Body of pancreas (tissue), 4 donors: ENCODE measurements at places on chromosomes 4 and X.

GRCh38 chrX:2665387-2666304, 25.4 kb upstream of the CD99 start:
- DNase-seq, result no peak

- DNase-seq, result peak; percentile 86
Observed at GRCh38 chr4:102620697-102621497, 119.7 kb downstream of the NFKB1 start.

- DNase-seq, result no peak
Observed at GRCh38 chr4:24668956-24669355, 84.6 kb upstream of the DHX15 start.

GRCh38 chrX:45537936-45538335, 337.3 kb upstream of the DIPK2B start:
- no peak for DNase-seq

- DNase-seq, result no peak
Observed at GRCh38 chr4:38180456-38180855, 220.3 kb downstream of the PTTG2 start.

DNA sequence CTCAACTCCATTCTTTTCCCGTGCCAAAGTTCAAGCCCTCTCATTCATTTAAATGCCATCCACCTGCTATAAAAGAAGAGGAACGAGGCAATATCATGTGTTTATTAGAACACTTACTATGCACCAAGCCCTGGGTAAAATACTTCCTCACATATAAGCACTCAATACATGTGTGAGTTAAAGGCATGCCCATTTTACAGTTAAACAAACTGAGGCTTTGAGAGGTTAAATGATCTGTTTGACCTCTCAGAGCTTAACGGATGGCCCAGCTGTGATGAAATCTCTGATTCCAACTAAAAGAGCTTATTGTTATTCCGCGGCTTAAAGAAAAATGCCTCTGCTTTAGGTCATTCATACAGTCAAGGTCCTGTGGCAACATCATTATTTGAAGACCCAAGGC, 124.3 kb downstream of the HS6ST2 start:
- DNase-seq, result no peak

- peak; percentile 59 for DNase-seq
Observed at GRCh38 chrX:150486011-150486410, 82.4 kb upstream of the MTM1 start.

- no peak for DNase-seq
Observed at GRCh38 chrX:15529165-15529564, 28.6 kb downstream of the BMX start.

DNA sequence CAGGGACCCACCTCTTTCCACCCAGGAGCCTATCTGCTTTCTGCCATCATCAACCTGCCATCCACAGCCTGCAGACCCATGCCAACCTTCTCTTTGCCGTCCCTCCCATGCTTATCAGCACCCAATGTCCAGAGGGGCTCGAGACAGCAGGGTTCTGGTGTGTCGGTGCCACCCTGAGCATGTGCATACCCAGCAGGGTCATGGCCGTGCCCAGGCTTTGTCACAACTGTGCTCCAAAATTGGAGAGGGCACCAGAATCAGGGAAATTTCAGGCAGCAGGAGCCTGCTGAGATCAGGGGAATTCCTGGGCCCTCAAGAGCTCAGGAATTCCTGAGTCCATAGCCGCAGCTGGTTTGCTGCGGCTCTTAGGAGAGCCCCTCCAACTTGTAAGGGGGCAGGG, 330.6 kb downstream of the CCSER1 start:
- DNase-seq, result no peak

- DNase-seq, result no peak
Observed at GRCh38 chrX:8988446-8988845, 45.5 kb downstream of the FAM9B start.

DNA sequence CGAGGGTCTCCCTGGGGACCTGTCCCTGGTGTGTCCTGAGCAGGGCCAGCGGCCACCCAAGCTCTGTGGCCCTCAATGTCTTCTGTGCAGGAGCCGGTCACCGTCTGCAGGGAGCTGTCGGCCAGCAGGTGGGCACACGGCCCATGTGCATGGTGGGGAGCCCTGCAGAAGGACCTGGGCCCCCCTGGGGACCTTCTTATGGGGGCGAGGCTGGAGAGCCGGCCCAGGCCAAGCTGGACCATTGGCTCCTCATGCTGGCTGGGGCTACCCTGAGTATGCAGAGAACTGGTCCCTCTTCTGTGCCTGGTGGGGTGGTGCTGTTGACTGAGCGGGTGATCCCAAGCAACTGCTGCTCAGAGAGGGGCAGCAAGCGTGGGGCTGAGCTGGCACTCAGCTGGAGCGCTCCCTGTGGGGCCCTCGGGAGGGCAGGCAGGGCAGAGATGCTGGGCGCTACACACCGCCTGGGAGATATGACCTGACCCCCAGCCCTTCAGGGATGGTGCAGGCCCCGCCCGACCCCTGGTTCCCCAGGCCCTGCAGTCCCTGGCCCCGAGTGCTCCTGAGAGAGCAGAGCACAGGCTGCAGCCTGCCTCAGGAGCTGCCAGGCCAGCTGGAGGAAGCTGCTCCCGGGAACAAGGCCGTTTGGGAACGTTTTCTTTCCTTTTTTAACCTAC, 14.8 kb downstream of the NAT8L start:
- no peak for DNase-seq

DNA sequence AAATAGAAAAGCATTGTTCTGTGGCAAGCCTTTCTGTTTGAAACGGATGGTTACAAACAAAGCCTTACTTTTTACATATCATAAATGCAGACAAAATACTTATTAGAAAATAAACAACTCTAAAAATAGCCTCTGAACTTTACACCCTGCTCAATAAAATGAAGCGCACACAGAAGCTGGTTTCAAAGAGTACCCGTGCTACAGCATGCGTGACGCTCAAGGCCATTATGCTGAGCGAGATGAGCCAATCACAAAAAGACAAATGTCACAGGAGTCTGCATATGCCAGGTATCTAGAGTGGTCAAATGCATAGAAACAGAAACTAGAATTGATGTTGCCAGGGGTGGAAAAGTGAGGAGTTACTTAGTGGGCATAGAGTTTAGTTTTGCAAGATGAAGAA, 326.5 kb upstream of the GATB start:
- no peak for DNase-seq

- no peak for DNase-seq
Observed at GRCh38 chr4:13956947-13957346, 329.4 kb upstream of the BOD1L1 start.

- DNase-seq, result no peak
Observed at GRCh38 chrX:40855932-40856515, 120.7 kb upstream of the MED14 start.

- no peak for DNase-seq
Observed at GRCh38 chr4:73055241-73055897, 14.1 kb downstream of the COX18 start.

DNA sequence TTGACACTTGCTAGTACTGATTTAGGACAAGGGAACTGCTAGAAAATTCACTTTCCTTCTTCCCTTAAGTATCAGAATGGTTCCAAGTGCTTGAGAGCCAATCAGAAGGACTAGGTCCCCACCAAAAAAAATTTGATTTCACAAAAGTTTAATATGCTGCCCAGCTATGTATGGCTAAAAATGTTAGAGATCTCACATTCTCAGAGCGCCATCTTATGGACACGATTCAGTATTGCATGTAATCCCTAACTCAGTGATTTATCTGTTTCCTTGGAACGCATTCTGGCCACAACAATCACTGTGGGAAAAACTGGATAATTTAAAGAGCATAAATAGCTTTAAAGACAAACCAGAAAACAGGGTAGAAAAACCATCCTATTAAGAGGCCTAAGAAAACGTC, 255.1 kb upstream of the GPC4 start:
- DNase-seq, result no peak

GRCh38 chrX:1412551-1413161, 20.7 kb upstream of the SLC25A6 start:
- DNase-seq, result no peak

- DNase-seq, result no peak
Observed at GRCh38 chr4:151948351-151949016, 187.7 kb upstream of the GATB start.

DNA sequence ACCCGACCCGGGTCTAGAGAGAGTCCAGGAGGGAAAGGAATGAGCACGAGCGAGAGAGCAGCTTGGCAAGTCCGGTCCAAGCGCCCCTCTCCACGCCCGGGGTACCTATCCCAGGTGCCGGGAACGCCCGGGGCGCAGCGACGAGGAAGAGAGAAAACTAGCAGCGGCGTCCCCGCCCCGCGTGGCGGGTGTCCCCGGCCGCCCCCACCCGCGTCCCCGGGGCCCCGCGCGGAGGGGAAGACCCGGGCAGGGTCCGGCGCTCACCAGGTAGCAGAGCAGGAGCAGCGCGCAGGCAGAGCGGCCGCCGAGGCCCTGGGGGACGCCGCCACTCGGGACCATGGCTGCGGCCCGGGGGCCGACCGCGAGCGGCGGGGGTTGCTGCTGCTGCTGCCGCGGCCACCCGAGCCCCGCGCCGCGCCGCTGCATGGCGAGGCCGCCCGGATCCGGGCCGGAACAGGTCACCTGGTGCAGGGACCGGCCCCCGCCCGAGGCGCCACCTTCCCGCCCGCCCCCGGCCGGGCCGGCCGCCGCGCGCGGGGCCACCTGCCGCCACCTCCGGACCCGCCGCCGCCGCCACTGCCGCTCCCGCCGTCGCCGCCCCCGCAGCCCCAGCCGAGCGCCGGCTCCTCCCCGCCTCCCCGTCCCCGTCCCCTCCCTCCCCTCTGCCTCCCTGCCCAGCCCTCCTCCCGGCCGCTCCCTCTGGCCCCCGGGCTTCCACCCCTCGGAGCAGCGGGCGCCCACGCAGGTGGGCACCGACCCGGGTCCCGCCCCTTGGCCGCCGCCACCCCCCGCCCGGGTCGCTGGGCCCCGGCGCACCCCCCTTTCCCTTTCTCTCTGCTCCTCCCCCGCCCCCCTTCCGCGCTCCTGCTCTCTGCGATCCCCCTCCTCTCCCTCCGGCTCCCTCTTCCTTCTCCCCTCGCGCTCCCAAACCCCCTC, at the start of gene SEL1L3:
TSS of gene SEL1L3 (minus strand) at position 578 of the 936 bp plus-strand sequence. CDS start at position 426, 152 bp downstream.
- DNase-seq, result peak; percentile 70

GRCh38 chr4:56757821-56758411, 63.6 kb downstream of the SPINK2 start:
- peak; percentile 29 for DNase-seq

DNA sequence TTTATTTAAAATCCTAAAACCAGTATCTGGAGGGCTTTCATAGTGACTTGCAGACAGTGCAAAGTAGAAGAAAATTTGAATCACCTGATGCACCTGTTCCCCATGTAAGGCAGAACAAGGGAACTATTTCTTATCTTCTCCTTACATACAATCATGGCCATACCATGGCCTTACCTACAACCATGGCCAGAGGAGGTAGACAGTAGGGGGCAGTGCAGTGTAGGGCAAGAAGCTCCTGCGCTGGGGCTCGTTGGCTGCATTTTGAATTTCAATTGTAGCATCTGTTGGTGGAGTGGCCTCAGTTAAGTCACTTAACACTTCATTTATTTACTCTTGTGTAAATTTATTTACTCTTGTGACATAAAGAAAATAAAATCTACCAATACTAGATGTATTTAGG, 33.0 kb downstream of the GALNTL6 start:
- DNase-seq, result peak; percentile 24

GRCh38 chrX:71533851-71534561, 1.1 kb downstream of the OGT start:
- DNase-seq, result peak; percentile 25

- no peak for DNase-seq
Observed at GRCh38 chrX:132775263-132775823, 183.1 kb downstream of the HS6ST2 start.

GRCh38 chr4:103054030-103054429, 22.5 kb downstream of the SLC9B2 start:
- DNase-seq, result no peak

DNA sequence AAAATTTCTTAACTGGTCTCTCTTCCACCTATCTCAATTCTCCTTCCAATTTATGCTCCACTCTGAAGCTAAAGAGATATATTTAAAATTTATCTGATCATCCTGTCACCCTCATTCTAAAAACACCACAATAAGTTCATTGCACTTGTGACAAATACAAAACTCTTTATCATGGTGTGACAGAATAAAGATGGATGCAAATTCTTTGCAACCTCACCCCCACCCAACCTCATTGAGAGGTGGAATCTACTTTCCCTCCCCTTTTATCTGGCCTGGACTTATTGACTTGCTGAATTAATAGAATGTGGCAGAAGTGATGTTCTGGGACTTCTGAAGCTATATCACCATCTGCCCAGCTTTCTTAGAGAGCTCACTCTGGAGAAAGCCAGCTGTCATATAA, 46.5 kb downstream of the IDS start:
- no peak for DNase-seq

DNA sequence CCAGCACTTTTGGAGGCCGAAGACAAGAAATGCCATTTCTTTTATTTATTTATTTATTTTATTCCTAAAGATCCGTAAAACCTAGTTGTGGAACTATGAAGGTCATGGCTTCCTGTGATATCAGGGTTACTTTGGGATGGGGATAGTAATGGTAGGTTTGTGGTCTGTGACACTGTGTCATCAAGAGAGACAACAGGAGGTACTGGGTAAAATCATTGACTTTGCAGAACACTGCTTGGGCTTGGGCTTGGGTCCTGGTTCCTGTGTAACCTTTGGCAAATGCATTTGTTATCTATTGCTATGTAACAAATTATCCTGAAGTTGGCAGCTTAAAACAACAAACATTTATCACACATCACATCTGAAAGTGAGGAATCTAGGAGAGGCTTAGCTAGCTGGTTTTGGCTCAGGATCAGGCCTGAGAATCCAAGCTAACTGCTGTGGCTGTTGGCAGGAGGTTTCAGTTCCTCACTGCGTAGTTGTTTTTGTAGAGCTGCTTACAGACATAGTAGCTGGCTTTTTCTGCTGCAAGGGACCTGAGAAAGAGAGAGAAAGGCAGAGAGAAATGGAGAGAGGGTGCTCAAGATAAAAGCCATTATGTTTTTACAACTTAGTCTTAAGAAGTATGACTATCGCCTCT, 576.4 kb upstream of the SLIT2 start:
- peak; percentile 6 for DNase-seq

- peak; percentile 72 for DNase-seq
Observed at GRCh38 chr4:184648313-184649025, 778 bp downstream of the CASP3 start.
